Fibroblast of skin of right biceps (primary cell): ENCODE measurements at places on chromosomes 12 and 14.

- no peak for DNase-seq
Observed at GRCh38 chr12:5650829-5651461, 219.0 kb downstream of the NTF3 start.

DNA sequence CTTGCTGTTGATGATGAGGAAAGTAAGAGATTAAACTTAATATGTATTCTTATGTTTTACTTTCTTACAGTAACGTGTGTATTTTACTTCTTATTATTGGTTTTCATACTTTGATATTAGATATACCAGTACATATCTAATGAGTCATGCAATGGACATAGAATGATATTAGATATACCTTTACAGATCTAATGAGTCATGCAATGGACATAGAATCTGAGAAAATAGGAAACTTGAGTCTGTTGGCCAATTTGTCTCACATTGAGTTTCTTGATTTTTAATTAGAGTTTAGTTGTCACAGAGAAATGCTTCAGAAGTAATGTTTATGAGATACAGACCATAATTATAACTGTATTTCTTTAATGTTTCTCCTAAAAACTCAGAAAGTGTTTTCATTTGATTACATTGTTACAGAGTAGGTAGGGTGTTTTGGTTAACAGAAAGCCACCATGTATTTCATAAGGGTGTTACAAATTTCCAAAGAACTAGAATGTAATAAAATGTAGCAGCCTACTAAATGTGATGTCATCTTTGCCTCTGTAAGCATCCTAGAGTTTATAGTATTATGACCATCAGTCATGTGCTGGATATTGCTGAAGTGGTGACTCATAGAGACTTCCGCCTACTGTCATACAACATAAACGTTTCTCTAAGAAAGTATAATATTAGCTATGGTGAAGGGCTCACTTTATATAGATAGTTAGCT, 3.0 kb downstream of the GAS2L3 start:
- peak; percentile 77 for DNase-seq

DNA sequence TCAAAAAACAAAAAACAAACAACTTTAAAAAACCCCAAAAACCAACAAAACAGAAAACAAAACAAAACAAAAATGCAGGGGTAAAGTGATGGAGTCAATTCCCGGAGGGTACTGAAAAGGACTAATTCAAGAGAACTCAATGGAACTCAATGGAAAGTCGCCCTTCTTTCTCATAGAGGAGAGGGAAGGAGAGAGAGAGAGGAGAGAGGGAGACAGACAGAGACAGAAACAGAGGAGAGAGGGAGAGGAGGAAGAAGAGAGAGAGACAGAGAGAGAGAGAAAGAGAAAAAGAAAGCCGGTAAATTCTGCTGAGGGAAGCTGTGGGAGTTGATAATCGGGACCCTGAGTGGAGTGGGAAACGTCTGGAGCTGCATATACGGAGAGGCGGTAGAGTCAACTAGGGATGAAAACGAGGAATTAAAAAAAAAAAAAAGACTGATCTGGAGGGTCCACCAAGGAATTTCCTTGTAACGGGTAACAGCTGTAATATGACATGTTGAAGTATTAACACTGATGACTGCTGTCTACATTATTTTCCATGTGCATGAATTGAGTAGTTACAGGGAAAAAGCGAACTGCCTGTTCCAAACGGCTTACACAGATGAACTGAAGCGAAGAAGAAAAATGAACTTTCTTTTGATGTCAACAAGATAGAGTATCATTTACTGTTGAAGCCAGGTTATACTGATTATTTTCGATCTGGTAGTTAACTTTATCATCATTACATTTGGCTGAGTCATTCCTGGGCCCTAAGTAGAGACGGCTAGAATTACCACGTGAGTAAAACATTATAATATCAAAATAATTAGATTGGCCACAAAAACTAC, 934 bp upstream of the ZC2HC1C start:
- DNase-seq = no peak

GRCh38 chr12:92111256-92111655, 34.4 kb downstream of the BTG1 start:
- no peak for DNase-seq

GRCh38 chr12:98645572-98646067, 530 bp downstream of the APAF1 start:
- no peak for DNase-seq

- no peak for DNase-seq
Observed at GRCh38 chr12:73308747-73309146, 1036.6 kb downstream of the TRHDE start.

- no peak for DNase-seq
Observed at GRCh38 chr12:74418573-74418972, 119.1 kb upstream of the ATXN7L3B start.

- no peak for DNase-seq
Observed at GRCh38 chr12:46358791-46359666, 13.5 kb downstream of the SLC38A2 start.

- DNase-seq = peak; percentile 29
Observed at GRCh38 chr14:94571950-94572349, 9.3 kb upstream of the SERPINA5 start.

- DNase-seq = no peak
Observed at GRCh38 chr12:3418609-3419390, 72.2 kb upstream of the PRMT8 start.

DNA sequence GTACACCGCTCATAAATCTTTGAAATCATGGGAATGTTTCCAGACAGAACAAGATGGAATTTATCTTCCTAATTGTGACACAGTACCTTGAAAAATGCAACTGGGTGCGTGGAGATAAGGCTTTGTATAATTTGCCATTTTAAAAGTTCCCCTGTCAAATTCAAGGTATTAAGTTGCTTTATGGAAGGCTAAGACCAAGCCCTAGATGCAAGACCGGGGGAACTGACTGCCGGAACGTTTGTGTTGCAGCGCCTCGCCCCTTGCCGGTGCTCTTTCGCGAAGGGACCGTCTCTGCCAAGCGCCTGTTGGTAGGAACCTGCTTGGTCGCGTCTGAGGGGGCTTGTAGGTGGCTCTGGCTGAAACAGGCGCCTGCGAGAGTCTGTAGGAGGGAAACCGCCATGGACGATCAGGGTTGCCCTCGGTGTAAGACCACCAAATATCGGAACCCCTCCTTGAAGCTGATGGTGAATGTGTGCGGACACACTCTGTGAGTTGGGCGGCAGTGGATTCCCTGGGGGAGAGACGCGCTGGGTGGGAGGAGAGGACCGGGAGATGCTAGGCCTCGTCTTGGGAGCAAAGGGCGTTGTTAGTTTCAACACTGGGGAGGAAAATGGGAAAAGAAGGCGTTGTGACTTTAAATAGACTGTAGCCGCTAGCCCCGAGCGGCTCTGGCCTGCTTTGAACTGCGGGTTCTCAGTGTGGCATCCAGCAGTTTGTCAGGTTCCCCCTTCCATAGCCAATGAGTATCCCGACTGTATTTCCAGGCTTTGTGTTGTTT, at the start of gene MNAT1:
MNAT1 (plus strand) TSS at position 297 of the 778 bp plus-strand sequence; CDS start at position 399, 102 bp downstream.
- DNase-seq = peak; percentile 83

GRCh38 chr14:75049731-75050201, 1.5 kb downstream of the MLH3 start:
- DNase-seq = no peak

- no peak for DNase-seq
Observed at GRCh38 chr14:34668111-34668510, 38.2 kb upstream of the SNX6 start.

- no peak for DNase-seq
Observed at GRCh38 chr12:39287817-39288216, 155.1 kb downstream of the KIF21A start.

DNA sequence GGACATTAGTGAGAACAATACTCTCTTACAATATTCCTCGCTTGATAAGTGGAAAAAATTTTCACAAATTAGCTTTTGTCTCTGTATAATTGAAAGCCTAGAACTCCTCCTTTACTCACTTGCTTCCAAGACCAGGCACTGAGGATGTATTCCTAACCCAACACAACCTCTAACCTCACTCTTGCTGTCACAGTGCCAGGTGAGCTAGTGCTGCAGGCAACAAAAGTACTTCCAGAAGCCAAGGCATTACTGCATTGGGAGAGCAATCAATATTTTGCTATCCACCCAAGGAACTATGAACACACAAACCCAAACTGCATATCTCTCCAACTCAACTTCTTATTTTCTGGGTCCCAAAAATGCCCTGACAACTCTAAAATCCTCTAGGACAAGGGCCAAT, 1081.0 kb downstream of the VRK1 start:
- no peak for DNase-seq

DNA sequence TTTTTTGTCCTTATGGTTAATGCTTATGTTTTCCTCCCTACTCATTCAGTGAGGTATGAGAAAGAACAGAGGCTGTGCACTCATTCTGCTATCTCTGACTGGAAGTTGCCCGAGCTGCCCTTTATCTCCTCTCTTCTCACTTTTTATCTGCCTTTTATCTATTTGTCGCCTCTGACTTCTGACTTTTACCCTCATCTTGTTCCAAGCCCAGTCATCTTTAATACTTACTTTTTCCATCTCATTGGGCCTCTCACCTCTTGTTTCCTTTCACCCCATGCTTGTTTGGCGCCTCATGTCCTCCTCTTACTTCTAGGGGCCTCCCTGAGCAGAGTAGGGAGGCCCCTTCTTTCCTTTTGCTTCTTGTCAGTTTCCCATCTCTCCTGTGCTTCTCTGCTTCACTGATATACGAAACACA, 50.7 kb downstream of the DIP2B start:
- DNase-seq = no peak

DNA sequence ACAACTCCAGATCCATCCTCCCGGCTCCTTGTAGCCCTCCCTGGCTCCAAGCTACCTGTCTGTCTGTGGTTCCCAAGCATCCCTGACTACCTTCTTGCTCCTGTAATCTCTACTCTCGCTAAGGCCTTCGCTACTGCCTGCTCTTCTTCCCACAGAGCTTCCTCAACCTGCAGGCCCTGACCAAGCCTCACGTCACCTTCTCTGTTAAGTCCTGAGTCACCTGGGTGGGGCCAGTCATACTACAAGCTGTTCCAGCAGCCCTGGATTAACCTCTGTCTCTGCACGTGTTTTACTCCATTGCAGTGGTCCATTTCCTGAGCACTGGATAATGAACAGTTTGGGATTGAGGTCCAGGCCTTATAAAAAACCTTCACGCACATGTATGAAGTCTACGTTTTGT, 770.7 kb downstream of the BCL11B start:
- DNase-seq = no peak

DNA sequence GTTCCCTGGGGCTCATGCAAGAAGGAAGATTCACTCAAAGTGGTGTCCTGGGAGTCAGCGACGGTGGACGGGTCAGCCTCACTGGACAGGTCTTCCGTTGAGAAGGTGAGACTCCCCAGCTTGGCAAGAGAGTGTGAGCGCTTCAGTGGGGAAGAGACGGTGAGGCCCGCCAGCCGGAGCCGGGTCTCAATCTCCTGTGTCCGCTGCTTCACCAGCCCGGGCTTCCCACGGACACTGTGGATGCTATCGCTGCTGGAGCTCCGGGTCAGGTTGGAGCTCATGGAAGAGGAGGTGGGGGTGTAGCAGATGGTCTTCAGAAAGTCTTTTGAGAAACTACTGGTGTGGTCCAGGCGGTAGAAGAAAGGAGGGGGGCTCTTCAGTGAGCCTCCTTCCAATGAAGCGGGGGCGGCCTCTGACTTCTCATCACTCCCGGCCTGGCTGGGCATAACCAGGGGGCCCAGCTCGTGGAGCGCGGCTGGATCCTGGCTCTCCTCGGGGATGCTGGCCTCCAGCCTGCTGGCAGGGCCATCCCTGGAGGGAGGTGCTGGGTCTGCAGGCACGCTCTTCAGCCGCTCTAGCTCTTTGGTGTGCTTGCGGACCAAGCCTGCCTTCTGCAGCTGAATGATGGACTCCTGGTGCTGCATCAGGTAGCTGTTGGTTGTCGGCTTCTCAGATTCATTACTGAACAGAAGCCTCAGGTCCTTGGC, 56.9 kb upstream of the CORO1C start:
- DNase-seq = no peak

DNA sequence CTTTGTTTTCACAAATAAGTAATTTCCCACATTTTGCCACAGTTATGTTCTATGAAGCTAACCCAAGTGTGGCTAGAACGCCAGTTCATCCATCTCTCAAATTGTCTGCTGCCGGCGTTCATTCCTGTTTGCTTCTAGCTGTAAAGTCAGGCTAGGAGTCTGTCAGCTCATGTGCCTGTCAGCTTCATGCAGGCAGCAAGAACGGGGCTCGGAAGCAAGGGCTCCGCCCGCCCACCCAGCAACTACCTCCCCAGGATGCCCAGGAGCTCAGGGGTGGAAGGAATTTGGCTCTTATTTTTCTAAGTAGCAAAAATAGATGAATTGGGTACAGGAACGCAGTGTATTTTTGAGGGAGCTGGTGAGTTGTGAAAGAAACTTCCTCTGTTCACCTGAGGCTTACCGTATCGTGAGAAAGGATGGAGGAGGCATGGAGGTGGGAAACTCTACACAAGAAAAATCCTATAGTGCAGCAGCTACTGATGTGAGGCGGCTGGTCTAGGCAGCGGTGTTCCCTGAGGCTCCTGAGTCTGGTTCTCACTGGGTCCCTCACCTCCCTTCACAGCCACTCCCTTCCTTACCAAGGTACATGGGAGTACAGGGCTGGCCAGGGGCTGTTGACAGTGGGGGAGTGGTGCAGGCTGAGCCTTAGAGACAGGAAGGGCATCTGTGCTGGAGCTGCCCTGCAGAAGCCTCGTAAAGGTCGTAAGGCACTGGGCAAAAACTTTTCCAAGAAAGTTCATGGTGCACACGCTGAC, 54.5 kb upstream of the AMN start:
- no peak for DNase-seq

- no peak for DNase-seq
Observed at GRCh38 chr12:105745811-105746210, 392.9 kb downstream of the NUAK1 start.

DNA sequence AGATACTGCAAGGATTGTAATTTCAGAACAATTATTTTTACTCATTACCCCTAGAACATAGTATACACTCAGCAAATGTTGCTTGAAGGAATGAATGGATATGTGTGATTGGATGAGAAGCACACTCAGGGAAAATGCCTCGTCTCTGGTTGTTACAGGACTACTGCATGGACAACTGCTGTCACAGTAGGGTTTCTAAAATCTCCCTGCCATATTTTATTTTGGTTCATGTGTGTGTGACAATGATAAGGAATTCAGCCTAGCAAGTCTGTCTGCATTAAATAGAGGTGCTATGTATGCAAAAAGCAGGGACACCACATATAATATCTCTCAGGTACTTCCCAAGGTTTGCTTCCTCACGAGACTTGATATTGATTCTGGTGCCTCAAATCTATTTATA, 1.4 kb downstream of the PTPRR start:
- DNase-seq = no peak

GRCh38 chr12:32606443-32606842, 72.7 kb upstream of the DNM1L start:
- no peak for DNase-seq

DNA sequence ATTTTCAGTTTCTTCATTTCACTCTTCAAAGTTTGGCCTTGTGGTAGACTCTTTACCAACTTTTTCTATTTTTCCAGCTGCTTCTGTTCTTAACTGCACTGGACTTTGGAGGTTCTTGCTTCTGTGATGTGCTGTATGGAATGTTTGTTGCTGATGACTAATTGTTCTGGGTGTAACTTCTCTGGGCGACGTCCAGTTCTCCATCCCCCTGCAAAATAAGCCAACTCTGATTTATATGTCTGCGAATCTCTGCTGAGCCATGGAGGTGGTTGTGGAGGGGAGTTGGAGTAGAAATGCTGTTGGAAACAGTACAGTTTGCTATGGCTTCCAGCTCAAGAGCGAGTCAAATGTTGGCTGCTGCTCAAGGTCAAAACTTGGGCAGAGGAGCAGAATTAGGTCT, 113.9 kb upstream of the DYRK2 start:
- peak; percentile 95 for DNase-seq

- no peak for DNase-seq
Observed at GRCh38 chr12:112317481-112317880, 64.8 kb downstream of the HECTD4 start.

GRCh38 chr14:79407572-79407971, 803.7 kb downstream of the DIO2 start:
- no peak for DNase-seq
